Left hindlimb (tissue), 1 donor: ENCODE measurements at places on chromosomes 1 and 21.
A peak's percentile ranks its signal among the peaks of the same experiment; 100 is the strongest.

- DNase-seq = no peak
Observed at GRCh38 chr1:240399381-240399780, 212.6 kb downstream of the GREM2 start.

GRCh38 chr1:2508180-2508579 is 18.2 kb downstream of the PANK4 start:
- DNase-seq = no peak

DNA sequence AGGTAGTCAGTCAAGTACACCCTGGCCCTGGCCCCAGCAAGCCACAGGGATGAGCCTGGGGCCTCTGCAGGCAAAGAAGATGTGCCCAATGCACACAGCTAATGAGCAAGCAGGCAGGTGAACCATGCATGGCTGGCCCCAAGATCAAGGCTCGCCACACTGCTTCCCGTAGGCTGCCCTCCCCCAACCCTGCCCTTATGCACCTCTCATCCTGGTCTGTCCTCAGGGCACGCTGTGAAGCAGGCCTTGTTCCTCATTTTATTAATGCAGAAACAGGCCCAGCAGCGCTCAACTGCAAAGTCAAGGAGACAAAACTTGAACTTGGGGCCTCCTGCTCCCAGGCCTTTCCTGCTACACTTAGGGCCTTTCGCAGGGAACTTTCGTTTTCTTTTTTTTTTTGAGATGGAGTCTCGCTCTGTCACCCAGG is 35.6 kb upstream of the ID3 start:
- DNase-seq = no peak

GRCh38 chr1:173934440-173934839 is 17.3 kb upstream of the SERPINC1 start:
- DNase-seq = no peak

- DNase-seq = no peak
Observed at GRCh38 chr1:237975376-237975775, 84.7 kb upstream of the ZP4 start.

DNA sequence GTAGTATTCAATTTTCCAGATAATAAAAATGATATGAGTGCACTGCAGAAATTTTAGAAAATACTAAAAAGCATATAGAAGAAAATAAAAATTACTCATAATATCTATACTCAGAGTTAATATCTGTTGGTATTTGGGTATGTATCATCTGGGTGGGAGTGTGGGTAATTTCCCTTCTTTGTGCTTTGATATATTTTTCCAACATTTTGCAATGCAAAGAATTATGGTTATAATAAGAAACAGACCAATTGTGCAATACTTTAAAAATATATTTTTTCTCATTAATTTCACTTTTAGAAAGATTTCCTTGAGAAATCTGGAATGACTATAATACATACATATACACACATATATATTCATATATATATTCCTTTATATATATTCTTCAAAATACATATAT is 665.7 kb downstream of the ADGRL2 start:
- DNase-seq = no peak

- DNase-seq = no peak
Observed at GRCh38 chr1:103256490-103256889, 148.2 kb upstream of the COL11A1 start.

DNA sequence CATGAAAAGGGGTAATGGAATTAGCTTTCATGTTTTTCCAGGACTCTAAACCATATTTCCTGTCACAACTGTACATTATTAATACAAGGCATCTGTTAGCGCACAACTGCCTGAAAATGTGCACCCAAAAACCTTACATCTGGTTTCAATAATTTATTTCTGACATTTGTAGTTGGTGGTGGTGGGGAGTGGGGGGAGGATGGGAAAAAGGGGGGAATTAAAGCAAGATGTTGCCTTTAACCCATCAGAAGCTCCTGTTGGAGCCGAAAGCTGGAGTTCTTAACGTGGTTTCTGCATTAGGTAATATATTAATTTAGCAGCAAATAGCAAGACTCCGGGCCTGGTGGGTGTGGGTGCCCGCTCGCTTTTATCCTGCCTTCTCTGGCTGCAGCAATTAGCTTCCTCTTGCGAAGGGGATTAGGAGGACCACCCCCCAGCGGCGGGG is 36.9 kb upstream of the HHAT start:
- peak; percentile 89 for DNase-seq

DNA sequence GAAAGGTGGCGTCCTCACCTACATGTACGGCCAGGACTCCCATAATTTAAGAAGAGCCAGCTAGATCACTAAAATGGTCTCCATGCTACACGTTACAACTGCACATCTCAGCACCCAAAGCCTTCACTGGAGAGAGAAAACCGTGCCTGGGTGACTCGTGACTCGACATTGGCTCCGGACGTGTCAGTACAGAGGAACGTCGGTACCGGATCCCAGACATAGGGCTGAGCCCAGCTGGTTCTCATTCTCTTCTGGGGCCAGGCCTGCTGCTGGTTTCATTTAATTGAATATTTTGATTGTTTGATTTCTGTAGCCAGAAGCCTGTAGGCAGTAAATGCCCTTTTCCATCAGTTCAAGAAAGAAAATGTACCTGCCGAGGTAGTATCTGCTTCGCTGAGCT is 93.1 kb downstream of the HHIPL2 start:
- DNase-seq = peak; percentile 51

DNA sequence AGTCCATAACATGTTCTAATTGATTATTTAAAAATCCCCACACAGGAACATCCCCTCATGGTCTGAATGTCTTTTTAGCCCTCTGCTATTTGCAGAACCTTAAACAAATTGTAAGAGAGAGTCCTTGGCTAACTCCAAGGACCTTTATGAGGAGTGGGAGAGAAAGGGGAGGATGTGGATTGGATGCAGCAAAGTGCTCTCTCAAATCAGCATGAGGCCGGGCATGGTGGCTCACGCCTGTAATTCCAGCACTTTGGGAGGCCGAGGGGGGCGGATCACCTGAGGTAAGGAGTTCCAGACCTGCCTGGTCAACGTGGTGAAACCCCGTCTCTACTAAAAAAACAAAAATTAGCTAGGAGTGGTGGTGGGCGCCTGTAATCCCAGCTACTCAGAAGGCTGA is 154.8 kb downstream of the TGFB2 start:
- DNase-seq = no peak
